ENCODE measurements at places on chromosomes 16 and 17.

- no peak for DNase-seq
Measured at GRCh38 chr17:40453881-40454612, 10.8 kb downstream of the IGFBP4 start.

DNA sequence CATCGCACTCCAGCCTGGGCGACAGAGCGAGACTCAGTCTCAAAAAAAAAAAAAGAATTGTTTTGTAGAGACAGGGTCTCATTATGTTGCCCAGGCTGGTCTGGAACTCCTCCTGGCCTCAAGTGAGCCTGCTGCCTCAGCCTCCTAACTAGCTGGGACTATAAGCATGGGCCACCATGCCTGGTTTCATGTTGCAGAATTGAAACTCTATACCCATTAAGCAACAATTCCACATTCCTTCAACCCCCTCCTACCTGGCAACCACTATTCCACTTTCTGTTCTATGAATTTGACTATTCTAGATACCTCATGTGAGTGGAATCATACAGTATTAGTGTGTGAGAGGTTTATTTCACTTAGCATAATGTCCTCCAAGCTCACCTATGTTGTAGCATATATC, 24.5 kb downstream of the RNF135 start:
- no peak for DNase-seq

- no peak for DNase-seq
Measured at GRCh38 chr17:57745242-57745641, at the start of gene CCDC182. Gene CCDC182, minus strand, starts transcription at chr17:57745299. Its CDS starts 27 bp downstream, at chr17:57745272.

DNA sequence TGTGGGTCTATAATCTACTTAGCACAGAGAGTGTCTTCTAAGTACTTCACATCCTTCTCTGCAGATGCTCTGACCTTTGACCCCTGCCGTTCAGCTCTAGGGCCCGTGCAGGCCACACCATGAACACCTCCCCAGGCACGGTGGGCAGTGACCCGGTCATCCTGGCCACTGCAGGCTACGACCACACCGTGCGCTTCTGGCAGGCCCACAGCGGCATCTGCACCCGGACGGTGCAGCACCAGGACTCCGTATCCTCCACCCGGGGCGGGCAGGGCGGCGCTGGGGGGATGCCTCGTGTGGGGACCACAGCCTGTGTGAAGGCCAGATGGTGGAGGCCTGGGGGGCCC, 686 bp downstream of the MLST8 start:
- peak; percentile 64 for DNase-seq
